Ovary (tissue), 10 donors: ENCODE measurements at places on chromosomes 5 and 9. TPM values are rescaled to one million over a fixed set of nuclear protein-coding genes. Genes with fewer than 3 reads are reported as not detected.
A peak's percentile ranks its signal among the peaks of the same experiment; 100 is the strongest.

PITX1 gene
- not detected for total RNA-seq

CACNA1B gene
- total RNA-seq: 0.12 TPM

CSF1R gene
- 19.1 TPM for total RNA-seq

SMIM32 gene
- total RNA-seq: 0.13 TPM

SPATA31E1 gene
- not detected for total RNA-seq

GPRIN1 gene
- 0.32 TPM for total RNA-seq

GPX8 gene
- 46.7 TPM for total RNA-seq

OR1K1 gene
- total RNA-seq: not detected

MARCOL gene
- total RNA-seq: not detected

PPP6C gene
- 34.6 TPM for total RNA-seq

PCDHGA10 gene
- total RNA-seq: 8.1 TPM

KIF24 gene
- 1.4 TPM for total RNA-seq

SAPCD2 gene
- total RNA-seq: not detected

PHF24 gene
- total RNA-seq: 0.60 TPM

- no peak for DNase-seq
Measured at GRCh38 chr9:974996-975739, 1.3 kb upstream of the DMRT3 start.

DNA sequence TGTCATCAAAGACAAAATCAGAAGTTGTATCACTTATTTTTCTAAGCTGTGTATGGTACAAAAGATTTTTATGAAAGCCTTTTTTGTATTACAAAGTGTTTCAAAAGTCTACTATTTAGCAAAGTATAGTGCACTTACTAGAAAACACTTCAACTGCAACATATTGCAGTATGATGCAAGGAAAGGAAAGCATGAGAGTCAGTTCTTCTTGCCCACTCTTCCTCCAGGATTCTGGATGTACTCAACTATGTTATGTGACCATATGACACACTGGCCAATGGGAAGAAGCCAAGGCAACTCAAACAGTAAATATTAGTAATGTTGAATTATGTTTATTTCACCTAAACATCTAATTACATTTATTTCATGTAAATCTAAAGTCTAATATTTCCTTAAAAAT lies 49.5 kb upstream of the TYRP1 start:
- DNase-seq: no peak

- DNase-seq: no peak
Measured at GRCh38 chr9:6567140-6567591, 78.4 kb downstream of the GLDC start.

GRCh38 chr9:16213781-16214515 lies 656.5 kb downstream of the BNC2 start:
- peak; percentile 90 for DNase-seq

DNA sequence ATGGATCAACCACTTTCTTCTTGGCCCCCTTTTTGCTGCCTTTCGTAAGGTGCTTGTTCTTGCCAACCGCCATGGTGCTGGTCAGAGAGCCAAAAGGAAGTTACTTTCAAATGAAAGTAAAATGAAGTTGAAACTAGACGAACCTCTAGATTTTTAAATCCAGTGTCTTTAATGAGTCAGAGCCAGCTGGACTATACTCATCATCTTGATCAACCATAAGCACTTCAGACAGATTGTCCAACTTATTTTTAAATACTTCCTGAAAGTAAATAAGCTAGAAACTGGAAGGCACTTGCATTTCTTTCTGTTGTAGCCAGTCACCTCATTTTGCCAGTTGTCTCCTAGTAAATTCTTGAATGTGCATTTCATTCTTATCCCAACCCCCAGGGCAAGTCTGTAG lies 48.9 kb downstream of the JMY start:
- no peak for DNase-seq

DNA sequence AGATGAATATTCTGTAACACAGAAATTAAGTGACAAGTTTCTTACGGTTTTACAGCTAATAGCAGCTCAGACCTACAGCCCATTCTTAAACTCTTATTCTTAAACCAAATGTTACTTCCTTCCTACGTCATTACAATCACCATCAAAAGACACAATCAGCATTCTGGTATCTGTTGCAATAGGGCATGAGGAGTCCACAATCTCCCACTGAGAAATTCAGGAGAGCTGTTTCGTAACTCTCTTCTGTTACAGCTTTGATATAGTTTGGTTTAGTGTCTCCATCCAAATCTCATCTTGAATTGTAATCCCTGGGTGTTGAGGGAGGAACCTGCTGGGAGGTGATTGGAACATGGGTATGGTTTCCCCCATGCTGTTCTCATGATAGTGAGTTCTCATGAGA lies 163.4 kb downstream of the GAS1 start:
- no peak for DNase-seq

DNA sequence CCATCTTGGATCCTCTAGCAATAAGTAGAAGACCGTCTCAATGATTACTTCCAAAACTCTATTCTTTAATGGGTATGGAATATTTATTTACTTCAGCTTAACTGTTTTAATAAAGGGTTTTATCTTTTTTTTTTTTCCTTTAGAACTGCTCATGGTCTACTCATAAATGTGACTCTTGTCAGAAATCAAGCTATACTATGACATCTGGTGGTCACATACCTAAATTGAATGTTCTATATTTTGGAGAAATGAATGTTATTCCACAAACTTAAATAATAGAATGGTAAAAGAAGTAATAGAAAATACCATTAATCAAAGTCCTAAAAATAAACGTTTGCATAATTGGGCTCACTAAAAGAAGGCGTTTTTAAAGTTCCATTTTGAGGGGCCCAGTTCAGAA lies 131.2 kb upstream of the PLCXD3 start:
- DNase-seq: no peak

DNA sequence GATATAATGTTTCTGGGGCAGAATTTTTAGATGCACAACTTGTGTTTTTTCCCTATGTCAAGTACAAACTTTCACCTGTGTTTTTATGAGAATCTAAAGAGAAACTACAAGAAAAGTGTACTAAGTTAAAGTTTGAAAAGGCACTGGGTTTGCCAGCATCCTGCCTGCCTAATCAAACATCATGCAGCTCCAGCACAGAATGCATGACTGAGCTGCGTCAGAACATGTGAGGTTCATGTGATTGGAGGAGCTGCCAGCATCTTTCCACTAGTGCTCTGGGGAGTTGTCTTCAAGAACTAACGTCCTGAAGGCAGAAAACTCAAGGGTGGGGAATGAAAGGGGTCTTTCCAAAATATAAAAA lies 46.1 kb upstream of the RIC1 start:
- DNase-seq: peak; percentile 15

GRCh38 chr5:57932761-57933160 lies 450.1 kb upstream of the ACTBL2 start:
- DNase-seq: no peak

GRCh38 chr9:134778841-134779411 lies 101.7 kb upstream of the FCN2 start:
- peak; percentile 70 for DNase-seq

- DNase-seq: no peak
Measured at GRCh38 chr5:43357067-43357466, 43.9 kb upstream of the HMGCS1 start.

- no peak for DNase-seq
Measured at GRCh38 chr5:57915536-57915935, 432.9 kb upstream of the ACTBL2 start.

DNA sequence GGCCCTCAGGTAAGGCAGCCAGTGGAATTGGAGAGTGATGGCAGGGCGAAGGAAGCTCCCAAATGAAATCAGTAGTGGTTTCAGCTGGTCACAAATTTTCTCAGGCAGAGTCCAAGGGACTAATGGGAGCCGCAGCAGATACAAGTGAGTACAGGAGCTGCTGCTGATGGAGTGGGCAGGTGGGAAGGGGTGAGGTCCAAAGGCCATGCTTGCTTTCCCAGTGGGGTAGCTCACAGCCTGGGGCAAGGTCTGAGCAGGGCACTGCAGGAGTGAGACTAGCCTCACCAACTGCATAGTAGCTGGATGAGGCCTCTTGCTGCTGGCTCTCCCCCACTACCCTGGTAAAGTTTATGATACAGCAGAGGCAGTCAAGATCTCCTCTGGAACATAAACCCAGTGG lies 38.2 kb downstream of the MTAP start:
- no peak for DNase-seq

GRCh38 chr9:33446240-33446945 lies 1.0 kb downstream of the AQP3 start:
- DNase-seq: no peak

- DNase-seq: no peak
Measured at GRCh38 chr5:14996997-14997396, 125.4 kb upstream of the ANKH start.

DNA sequence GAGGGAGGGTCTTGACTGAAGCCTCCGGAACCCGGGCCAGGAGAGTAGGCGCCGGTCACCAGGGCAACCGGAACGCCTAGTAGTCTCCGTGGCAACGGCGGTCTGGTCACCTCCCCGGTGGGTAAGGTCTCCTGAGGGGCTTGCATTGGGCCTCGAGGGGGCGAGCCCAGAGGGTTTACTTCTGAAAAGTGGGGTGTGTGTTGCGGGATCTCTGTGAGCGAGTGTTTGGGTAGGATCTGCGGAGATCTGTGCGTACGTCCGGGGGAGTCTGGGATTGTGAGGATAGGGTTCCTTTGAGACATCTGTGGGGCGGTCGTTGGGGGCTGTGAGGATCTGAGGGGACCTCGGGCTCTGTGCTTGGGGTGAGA lies at the start of gene FAM221B:
FAM221B (minus strand) TSS at position 17 of the 368 bp plus-strand sequence. CDS start 2,571 bp downstream, outside the sequence.
- no peak for DNase-seq

DNA sequence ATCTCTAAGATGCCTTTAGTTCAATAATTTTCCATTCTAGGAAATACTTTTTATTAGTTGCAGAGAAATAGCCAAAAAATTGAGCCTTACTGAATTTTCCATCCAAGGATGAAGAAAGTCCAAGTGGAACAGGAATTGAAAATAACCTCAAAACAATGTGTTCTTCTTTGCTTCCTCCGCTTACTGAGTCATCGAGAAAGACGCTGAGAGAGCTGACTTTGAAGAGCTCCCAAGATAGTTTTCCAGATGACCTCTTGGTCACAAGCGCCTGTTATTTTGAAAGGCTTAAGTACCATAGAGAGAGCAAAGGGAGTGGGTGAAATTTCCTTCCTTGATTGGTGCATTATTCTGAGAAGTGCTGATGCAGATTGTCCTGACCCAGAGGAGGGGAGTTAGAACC lies 253.5 kb upstream of the ATP10B start:
- DNase-seq: no peak

- no peak for DNase-seq
Measured at GRCh38 chr9:2473681-2474080, 147.9 kb upstream of the VLDLR start.

GRCh38 chr9:118963674-118964073 lies 405.6 kb downstream of the BRINP1 start:
- no peak for DNase-seq

- no peak for DNase-seq
Measured at GRCh38 chr5:154191467-154192261, 1.1 kb downstream of the GALNT10 start.

GRCh38 chr9:137191691-137192447 lies 3.4 kb downstream of the SSNA1 start:
- no peak for DNase-seq

- DNase-seq: peak; percentile 50
Measured at GRCh38 chr5:91383956-91384300, 811 bp upstream of the ARRDC3 start.

GRCh38 chr5:110634475-110634874 lies 92.0 kb downstream of the TMEM232 start:
- no peak for DNase-seq

DNA sequence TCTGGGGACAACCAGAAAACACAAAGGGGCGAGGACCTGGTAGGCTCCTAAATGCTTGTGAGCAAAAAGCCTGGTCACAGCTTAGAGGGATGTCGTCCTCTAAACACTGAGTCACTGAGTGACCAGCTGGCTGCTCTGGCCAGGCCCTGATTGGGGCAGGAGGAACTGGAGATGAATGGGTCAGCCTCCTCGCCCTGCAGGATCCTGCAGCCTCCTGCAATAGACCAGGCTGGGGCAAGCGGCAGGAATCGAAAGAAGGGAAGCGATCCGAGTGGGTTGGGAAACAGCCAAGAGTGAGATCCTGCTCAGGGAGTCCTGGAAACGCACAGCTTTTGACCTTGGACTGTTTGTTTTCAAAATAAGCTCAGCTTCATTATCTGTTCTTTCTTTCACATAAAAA lies 34.1 kb upstream of the MSX2 start:
- no peak for DNase-seq

GRCh38 chr9:112011051-112011620 lies 114.5 kb downstream of the UGCG start:
- DNase-seq: no peak

DNA sequence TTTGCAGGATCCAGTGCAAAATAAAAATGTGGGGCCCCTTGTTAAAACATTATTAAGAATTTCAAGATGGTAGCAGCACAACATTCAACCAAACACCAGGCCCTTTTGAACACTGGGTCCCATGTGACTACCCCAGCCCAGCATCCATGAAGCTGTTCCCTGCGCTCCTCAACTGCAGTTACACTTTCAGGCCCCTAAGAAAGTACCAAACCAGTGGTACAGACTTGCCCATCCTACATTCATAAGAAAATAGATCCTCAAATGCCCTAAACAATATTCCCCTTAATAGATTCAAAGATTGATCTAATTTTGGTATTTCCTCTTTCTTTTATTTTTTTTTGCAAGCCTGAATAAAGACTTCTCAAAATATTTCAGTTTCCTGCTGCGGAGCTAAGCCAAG lies 201.7 kb downstream of the EFNA5 start:
- DNase-seq: no peak

- DNase-seq: no peak
Measured at GRCh38 chr9:35501946-35502345, 12.0 kb downstream of the RUSC2 start.

DNA sequence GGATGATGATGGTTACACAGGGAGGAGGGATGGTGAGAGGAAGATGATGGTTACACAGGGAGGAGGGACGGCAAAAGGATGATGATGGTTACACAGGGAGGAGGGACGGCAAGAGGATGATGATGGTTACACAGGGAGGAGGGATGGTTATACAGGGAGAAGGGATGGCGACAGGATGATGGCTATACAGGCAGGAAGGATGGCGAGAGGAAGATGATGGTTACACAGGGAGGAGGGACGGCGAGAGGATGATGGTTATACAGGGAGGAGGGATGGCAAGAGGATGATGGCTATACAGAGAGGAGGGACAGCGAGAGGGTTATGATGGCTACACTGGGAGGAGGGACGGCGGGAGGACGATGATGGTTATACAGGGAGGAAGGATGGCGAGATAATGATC lies 64.1 kb upstream of the FCN1 start:
- no peak for DNase-seq

DNA sequence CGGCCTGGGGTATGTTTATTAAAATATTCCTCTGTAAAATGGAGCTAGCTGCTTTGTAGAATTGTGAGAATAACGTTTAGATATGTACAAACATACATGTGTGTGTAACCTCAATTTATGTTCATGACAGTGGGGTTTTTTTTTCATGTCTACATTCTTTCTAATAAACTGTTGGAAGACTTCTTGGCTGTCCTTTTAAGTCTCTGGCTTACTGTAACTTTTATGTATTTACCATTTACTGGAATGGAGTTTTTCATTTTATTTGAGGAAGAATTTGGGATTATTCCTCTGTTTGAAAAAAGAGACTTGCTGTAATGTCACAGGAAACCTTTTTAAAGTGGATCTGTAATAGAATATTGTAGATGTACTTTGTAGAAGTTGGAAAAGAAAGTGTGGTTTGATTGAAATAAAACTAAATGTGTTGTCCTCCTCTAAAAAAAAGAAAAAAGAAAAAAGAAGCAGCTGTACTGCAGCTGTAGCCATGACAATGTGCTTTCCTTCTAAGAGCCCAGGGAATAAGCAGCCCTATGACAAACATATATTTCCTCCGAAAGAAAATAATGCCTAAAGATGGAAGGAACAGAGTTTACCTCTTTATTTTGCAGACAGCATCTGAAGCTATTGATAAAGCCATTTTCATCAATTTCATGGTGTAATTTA lies 71.2 kb upstream of the FREM1 start:
- DNase-seq: no peak

GRCh38 chr5:128636361-128636760 lies 98.3 kb upstream of the FBN2 start:
- DNase-seq: no peak
